Stomach (tissue), 19 donors: ENCODE measurements at places on chromosomes 6 and 20. TPM values are rescaled to one million over a fixed set of nuclear protein-coding genes. Genes with fewer than 3 reads are reported as not detected.

- no peak for DNase-seq
- no peak overlapping the region for H3K27ac ChIP-seq
- H3K4me1 ChIP-seq, result peaks cover 11% of the 10 kb centered on the region
- no peak overlapping the region for H3K4me3 ChIP-seq
- no peaks in the 10 kb centered on the region for H3K27me3 ChIP-seq
- H3K36me3 ChIP-seq, result no peaks in the 10 kb centered on the region
Measured at GRCh38 chr6:132476688-132477087, 36.2 kb downstream of the STX7 start.

Gene LAMA4
- total RNA-seq, result 48.7 TPM

- H3K27me3 ChIP-seq, result no peaks in the 10 kb centered on the region
- peak overlapping the region; percentile 64 for H3K27ac ChIP-seq
- peak; percentile 44 for DNase-seq
- H3K36me3 ChIP-seq, result no peaks in the 10 kb centered on the region
Measured at GRCh38 chr6:25192590-25193459, 86.3 kb upstream of the CARMIL1 start.

DNA sequence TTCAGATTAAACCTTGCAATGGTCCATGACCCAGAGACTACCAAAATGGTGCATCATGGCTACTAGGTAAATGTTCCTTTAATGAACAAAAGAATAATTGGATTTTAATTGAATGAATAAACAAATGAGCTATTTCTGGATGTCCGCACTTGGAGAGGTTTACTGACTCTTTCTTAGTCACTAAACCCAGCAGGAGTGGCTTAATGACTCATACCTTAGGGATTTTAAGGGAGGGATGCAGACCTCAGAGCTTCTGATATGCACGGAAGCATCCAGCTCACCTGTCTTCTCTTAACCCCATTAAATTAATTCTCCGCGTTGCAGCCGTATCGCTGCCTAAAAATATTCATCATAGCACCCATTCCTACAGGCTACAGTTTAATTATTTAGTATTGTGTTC is 970.0 kb upstream of the SLC35B3 start:
- no peak for DNase-seq
- no peak overlapping the region for H3K4me3 ChIP-seq
- no peaks in the 10 kb centered on the region for H3K4me1 ChIP-seq
- H3K36me3 ChIP-seq, result no peaks in the 10 kb centered on the region

DNA sequence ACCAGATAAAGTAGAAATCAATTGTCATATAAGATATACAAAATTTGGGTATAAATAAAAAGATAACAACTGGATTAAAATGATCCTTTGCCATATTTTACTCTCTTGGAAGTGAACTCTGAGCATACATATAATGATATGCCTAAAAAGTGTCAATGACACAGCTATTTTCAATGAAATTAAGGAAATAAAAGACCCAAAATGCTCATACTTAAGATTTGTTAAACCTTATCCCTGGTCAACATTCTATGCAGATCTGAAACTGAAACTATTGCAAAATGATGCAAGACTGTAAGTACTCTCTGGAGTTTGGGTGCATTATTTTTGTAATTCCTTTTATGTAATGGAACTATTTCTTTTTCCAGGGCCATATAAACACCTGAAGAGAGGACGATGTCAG is 119.0 kb upstream of the SGK1 start:
- DNase-seq, result no peak
- H3K4me1 ChIP-seq, result no peaks in the 10 kb centered on the region
- H3K36me3 ChIP-seq, result no peaks in the 10 kb centered on the region
- H3K4me3 ChIP-seq, result no peak overlapping the region
- H3K27me3 ChIP-seq, result no peaks in the 10 kb centered on the region

DNA sequence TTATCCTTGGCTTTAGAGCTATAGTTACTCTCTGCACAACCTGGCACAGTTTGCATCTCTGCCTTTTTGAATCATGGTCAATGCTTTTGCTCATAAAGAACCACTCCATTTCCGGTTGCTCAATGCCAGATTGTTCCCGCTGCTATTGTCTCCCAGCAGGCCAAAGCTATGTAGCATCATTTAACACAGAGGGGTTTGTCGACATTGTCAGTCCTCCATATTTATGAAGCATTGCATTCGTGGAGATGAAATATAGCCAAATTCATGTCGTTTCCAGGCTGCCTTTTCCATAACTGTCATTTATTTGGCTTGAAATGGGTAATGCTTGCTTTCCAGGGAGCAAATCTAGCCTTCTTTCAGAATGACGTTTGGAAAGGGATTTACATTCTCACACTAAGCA is 598.8 kb downstream of the EPHA7 start:
- H3K27ac ChIP-seq, result no peak overlapping the region
- peak; percentile 18 for DNase-seq
- no peaks in the 10 kb centered on the region for H3K27me3 ChIP-seq
- no peaks in the 10 kb centered on the region for H3K36me3 ChIP-seq
- H3K4me3 ChIP-seq, result no peak overlapping the region
- H3K4me1 ChIP-seq, result no peaks in the 10 kb centered on the region

Gene NCOA6
- total RNA-seq, result 20.3 TPM
